Hindlimb muscle (tissue), 1 donor: ENCODE measurements at places on chromosomes 1 and 21. TPM values are rescaled to one million over a fixed set of nuclear protein-coding genes. Genes with fewer than 3 reads are reported as not detected.

DNA sequence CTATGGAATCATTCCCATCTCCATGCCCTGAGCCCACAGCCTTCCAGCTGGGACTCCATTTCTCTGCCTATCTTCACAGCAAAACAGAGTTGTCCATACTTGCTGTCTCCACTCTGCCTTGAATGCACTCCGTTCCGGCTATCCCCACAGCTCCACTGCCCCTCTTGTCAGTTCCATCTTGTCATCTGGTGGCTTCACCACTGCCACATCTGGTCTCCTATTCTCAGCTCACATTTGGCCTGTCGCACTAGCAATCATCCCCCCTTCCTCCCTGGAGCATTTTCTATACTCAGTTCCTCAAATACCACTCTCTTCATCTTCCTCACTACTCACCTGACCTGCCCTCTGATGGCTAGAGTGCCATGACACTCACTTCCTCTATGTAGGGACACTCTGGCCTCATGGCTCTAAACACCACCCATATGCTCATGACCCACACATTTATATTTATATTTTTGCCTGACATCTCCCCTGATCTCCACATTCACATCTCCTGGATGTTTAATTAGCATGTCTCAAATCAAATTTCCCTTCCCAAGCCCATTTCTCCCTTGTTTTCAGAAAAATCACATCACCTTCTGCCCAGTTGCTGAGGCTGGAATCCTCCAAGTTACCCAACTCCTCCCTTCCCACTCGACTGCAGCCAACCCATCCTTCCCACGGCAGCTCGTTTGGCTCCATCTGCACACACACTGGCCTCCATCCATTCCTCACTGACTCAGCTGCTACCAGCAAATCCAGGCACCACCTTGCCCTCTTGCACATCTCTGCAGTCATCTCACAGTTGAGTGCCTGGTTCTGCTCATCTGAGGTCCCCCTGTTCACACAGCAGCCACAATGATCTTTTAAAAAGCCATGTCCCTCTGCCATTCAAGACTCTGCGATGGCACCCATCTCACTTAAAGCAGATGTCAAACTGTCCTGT, 6.1 kb downstream of the ZNF692 start:
- DNase-seq = peak; percentile 32

DNA sequence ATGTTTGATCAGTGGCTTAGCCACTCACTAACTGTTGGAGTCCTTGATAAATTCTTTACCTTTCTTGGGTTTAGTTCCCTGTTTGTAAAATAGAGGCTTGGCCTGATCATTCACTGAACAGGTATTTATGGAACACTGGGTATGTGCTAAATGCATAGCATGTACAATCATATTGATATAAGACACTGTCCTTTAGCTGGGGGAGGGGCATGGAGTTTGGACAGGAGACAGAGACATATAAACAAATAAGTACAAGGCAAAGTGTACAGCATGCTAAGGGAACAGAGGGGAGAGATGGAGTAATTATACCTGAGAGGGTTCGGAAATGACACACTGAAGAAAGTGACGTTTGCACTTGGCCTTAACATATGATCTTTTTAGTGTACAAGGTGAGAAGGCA, 124.3 kb upstream of the CACNA1E start:
- DNase-seq = no peak

GRCh38 chr21:42741066-42741465, 87.6 kb downstream of the PDE9A start:
- DNase-seq = no peak

GRCh38 chr1:8059161-8059622, 33.1 kb upstream of the ERRFI1 start:
- DNase-seq = no peak

- DNase-seq = peak; percentile 66
Observed at GRCh38 chr1:36223381-36223995, 755 bp upstream of the THRAP3 start.

DNA sequence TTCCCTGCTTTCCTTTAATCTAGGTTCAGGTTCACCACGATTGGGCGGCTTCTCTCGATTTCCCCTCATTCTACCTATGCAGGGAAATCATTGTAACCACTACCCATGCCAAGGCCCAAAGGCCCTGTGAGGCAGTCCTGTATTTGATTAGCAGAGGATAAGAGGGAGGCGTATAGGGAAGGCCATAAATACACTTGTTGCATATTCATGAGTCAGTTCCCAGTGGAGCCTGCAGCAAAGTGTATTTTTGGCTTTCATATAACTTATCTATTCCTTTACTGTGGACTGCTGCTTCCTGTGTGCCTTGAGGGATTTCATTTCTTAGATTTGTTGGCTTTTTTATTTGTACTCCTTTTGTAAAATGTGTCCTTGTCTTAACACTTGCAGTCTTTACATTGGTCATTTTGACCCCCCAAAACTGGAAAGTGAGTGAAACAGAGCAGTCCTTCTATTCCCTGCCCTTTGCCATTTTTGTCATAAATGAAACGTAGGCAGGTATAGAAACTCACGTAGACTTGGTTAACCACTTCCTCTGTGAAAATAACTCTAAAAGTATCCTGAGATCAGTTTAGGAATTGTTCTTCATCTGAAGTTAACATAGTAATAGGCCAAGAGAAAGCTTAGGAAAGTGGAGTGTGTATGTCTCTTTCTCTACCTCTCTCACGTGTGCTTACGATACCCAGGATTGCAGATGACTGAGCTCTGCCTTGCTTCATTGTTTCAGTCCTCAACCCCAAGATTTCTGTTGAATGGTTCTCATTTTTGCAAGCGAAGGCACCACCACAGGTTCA, 19.6 kb upstream of the KCNQ4 start:
- no peak for DNase-seq

DNA sequence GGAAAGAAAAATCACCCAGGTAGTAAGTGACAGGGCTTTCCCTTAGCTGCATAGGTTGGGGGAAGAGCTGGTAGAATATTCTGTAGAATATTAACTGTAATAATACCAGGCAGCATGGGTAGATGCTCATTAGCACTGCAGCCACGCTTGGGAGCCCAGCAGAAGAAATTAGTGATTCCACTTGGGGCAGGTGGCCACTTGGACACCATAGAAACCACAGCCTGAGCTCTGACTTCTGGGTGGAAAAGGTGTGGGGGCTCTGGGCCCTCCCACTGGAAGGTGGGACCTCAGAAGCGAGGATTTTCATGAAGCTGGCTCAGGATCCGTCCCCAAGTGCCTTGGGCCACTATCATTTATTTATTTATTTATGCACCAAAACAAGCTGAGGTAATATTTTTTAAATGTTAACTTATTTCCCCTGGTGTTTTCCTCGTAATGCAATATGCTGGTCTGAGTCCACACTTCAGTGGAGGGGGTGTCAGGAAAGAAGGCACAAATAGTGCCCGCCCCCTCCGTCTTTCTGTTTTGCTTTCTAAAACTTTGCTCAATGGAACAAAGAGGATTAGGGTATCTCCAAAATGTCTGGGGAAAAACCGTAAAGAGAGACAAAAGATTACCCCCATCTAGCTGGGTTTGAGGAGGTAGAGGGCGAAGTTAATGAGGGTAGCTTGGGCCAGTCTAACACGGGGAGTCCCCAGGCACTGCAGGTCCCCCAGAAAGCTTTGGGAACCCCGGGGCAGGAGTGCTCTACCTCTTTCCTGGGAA, 75.2 kb upstream of the GADD45A start:
- no peak for DNase-seq

- no peak for DNase-seq
Observed at GRCh38 chr1:21624571-21625389, 44.4 kb downstream of the RAP1GAP start.

DNA sequence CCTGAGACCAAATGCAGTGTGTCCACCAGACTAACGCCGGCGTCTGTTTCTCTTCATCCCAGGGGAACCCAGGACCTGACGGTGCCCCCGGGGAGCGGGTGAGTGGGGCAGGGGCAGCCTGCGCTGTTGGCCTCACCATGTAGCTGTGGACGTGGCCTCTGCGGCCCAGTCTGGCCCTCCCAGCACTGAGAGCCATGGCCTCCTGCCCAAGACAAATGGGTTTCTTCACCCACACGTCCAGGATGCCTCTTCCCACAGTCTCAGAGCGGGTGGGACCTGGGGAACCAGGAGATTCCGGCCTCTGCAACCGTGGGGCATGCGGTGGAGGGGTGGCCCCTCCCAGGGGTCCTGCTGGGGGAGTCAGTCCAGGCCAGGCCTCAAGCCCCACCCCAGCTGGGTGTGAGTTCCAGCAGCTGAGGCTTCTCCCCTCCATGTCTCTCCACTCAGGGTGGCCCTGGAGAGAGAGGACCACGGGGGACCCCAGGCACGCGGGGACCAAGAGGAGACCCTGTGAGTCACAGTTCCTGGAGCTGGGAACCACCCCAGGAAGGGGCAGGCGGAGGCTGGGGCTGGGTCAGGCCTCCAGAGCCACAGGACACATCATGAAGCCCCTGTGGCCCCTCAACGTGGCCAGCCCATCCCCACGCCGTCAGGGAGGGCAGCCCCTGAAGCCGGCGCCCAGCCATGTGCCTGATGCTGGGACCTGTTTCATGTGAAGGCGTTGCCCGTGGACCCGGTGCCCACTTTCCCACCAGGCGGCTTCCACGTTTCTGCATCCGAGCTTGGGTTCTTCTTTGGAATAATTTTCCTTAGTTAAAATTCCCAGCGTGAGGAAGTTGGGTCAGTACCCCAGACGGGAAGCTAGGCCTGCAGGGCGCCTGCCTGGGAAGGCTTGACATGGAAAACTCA, 11.0 kb downstream of the COL6A1 start:
- DNase-seq = no peak

DNA sequence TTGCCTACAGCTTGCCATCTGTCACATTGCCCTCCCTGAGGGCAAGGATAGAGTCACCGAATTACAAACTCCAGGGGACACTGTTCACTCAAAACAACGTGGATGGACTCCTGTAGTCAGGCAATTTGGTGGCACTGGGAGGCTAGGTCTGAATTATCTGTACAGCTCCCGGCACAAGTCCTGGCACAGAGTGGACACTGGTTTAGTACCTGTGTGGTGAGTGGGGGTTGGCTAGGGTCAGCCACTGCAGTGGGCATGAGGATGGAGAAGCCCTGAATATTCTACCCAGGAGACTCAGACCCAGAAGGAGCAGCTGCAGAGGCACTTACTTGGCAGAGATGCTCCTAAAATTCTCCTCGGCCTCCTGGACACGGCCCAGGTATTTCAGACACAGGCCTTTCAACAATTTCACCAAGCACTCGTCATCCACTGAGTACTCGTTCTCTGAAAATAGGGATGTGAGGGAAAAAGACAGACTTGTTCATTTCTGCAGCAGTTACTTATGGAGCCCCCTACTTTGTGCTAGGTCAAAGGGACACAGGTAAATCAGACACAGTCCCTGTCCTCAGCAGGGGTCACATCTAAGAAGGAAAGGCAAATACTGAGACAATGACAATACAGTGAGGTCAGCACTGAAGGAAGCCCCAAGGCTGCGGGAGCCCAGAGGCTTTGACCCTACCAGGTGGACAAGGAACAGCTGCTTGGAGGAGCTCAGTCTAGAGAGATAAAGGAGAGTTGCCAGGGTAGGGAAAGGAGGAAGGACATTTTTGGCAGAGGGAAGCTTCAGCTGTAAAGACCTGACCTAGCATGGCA, 40.5 kb downstream of the TTC39A start:
- no peak for DNase-seq

- no peak for DNase-seq
Observed at GRCh38 chr1:89070509-89070908, 5.5 kb upstream of the GBP1 start.

DNA sequence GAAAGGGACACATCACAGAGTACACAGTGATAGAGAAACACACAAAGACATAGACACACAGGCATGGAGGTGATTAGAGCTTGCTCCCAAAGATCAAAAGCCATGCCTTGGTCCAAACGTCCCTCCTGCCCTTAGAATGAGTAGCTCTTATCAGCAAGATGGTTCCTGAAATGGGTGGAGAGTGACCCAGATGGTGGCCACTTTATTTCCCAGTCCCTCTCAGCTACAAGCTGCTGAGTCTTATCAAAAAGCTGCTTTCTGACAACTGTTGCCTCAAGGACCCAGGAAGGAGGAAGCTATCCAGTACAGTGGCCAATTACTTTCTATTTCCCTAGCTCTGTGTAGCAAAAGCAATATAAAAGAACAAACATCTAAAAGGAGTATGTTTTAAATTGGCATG, 7.7 kb upstream of the CLCA1 start:
- DNase-seq = no peak

GRCh38 chr1:68953311-68953710, 456.4 kb upstream of the DEPDC1 start:
- DNase-seq = no peak

DNA sequence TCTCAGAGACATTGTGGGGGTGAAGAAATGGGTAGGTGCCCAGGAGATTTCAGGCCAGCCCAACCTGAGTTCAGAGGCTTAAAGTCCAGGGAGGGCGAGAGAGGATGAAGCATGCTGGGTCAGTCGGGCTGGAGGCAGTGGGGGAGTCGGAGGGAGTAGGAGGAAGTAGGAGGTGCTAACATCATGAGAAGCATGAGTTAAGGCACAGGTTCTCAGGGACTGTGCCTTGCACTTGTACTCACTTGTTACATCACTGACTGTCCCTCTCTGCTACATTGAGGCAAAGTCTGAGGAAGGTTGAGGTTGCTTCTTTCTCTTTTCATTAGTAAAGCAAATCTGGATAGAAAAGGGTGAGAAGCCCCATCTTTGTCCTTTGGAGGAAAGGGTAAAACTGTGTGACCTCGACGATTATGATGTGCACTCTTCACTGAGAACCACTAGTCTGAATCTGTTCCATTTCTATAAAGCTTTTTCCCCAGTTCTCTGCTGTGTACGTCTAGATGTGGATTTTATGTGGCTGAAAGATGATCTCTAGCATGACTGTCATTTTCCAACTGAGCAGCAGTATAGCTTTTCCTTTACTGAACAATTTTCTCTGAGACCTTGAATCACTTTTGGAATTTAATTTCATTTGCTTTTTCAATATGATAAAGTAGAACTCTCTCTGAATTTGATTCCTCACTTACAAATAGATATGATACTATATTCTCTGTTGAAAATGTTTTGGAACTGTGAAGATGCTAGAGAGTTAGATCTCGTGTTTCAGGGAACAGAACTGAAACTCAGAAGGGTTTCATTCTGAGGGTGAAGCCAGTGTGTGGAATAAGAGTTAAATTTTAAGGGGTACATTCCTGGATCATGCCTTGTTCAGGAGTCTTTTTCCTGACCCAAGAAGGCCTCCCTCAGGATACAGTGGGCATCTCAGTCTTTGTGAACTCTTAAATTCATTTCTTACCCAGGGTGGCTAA, 94.6 kb downstream of the FGGY start:
- DNase-seq = peak; percentile 51

GRCh38 chr1:184951788-184952187, 22.5 kb downstream of the NIBAN1 start:
- DNase-seq = no peak

DNA sequence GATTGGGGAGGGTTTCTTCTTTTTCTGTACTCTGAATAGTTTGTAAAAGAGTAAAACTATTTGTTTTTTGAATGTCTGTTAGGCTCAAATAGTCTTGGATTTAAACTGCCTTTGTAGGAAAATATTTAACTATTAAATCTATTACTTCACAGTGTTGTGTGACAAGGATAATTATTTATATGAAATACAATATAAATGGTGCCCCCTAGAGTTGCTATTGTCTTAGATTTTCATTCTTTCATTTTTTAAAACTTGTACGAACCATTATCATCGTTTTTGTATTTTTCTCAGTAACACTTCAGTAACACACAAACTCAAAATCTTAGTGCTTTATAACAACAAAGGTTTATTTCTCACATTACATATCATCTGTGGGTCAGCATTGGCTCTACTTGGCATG, 37.4 kb downstream of the C1orf185 start:
- DNase-seq = no peak

The GBP3 gene
- polyA plus RNA-seq = 3.8 TPM

The SEC16B gene
- 7.0 TPM for polyA plus RNA-seq

The ZFP69 gene
- 5.0 TPM for polyA plus RNA-seq

The SH2D2A gene
- polyA plus RNA-seq = 0.49 TPM

The AK5 gene
- 6.6 TPM for polyA plus RNA-seq

The PKLR gene
- 0.37 TPM for polyA plus RNA-seq

The DTL gene
- polyA plus RNA-seq = 7.8 TPM

The S100A7A gene
- not detected for polyA plus RNA-seq

The LPAR3 gene
- 0.12 TPM for polyA plus RNA-seq
